Fibroblast of skin of scalp (primary cell): ENCODE measurements at places on chromosomes 5 and 9.

- DNase-seq, result no peak
Observed at GRCh38 chr9:117444501-117444900, 29.6 kb upstream of the ASTN2 start.

DNA sequence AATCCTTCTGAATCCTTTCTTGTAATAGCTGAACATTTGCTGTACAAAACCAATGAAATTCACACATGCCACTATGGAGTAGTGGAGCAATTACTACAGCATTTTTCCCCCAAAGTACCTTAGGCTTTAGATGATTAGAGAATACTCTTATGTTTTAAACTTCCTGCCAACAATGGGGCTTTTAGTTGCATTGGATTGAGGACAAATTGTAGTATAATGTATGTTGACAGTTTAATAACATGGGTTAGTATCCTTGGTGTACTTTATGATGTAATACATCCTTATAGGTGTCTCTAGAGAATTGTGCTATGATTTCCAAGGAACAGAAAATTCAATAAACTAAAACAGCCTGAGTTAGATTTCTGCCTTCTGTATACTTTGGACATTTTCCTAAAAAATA lies 422.7 kb upstream of the GRAMD2B start:
- no peak for DNase-seq

DNA sequence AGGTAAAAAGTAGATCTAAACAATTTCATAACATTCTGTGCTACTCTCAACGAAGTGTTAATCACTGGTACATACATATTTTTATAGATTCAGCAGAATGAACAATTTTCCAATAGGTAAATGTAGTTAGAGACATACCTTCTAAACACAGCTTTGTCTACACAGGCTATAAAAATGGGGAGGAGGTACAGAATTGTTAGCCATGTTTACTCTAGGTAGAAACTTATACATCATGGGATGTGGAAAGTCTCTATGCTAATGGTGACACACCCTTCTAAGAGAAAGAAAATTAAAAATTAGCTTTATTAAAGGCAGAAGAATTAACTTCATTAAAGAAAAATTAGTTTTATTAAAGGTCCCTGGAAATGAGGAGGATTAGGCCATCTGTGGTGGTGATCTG lies 11.8 kb downstream of the C5orf63 start:
- no peak for DNase-seq

GRCh38 chr5:96054311-96055030 lies 92.8 kb upstream of the ELL2 start:
- DNase-seq, result no peak

DNA sequence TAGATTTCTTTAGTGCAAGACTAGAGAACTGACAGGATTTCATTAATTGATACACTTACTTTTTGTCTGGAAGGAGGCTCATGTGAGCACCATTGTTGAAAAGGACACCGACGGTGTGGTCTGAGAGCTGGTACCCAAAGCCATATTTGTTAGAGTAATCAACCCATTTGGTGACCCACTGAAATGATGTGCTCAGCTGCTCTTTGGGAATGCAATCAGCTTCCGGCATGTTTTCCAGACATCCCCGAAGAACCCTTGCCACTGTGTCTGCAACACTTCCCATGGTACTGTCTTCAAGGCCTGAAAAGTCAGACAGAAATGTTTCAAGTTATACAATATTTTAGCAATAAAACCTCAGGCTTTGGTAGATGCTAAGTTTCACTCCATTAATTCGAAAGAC lies 4.4 kb downstream of the PLK2 start:
- no peak for DNase-seq

DNA sequence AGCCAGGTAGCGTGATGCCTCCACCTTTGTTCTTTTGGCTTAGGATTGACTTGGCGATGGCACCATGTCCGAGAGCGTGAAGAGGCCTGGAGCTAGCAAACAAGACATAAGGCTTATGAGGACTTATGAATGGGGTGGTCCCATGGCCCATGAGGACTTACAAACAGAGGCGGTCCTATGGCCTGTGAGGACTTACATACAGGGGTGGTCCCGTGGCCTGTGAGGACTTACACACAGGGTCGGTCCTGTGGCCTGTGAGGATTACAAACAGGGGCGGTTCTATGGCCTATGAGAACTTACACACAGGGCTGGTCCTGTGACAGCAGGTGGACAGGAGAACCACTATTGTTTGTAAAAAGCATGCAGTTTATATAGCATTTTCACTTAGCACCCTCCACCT lies 21.3 kb upstream of the FOXD1 start:
- no peak for DNase-seq

DNA sequence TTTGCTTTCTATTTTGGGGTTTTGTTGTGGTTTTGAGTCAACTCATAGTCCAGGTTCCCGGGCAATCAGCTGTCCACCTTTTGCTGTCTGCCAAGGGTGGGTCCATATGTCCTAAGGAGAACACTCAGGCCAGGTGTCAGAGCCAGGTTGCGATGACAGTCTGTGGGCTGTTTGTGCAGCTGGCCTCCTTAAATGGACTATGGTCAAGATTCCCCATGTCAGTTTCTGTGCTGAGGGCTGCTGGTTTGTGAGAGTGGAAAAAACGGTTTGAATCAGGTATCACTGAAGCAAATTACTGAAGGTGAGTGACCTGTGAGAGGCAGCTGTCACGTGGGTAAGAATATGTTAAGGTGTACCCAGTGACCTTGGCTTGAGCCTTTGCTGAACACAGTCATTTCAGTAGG lies 33.0 kb downstream of the SNX30 start:
- DNase-seq, result no peak

DNA sequence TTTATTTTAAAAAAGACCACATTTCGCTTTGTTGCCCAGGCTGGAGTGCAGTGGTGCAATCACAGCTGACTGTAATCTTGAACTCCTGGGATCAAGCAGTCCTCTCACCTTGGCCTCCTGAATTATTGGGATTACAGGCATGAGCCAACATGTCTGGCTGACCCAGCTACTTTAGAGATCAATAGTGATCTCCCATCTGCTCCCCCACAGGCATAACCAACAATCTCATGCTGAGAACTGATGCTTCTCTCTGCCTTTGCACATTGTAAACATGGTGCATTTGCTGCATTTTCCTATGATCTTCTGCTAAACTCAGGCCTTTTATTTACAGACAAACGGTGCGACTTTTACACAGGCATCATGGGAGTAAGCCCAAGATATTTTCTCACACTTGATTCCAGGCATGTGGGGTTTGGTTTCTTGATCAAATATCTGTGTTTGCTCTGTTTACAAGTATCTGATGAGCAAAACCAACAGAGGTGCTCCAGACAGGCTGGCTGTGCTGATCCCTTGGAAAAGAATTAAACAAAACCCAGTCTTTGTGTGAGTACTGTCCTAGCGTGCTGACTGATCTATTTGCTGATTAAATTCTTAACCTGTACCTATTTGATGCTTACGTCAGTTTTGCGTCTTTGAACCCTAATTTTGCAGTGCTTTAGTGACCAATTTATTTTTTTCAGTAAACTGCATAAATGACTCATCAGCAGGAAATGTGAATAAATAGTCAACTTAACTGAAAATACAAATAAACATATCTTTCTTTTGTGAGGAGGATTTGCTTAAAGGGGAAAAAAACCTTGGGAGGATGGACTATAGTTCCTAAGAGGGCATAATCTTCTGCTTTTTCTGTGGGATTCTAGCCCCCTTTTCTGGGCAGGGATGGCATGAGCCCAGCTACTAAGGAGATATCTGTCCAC lies 191.7 kb upstream of the NR3C1 start:
- no peak for DNase-seq

DNA sequence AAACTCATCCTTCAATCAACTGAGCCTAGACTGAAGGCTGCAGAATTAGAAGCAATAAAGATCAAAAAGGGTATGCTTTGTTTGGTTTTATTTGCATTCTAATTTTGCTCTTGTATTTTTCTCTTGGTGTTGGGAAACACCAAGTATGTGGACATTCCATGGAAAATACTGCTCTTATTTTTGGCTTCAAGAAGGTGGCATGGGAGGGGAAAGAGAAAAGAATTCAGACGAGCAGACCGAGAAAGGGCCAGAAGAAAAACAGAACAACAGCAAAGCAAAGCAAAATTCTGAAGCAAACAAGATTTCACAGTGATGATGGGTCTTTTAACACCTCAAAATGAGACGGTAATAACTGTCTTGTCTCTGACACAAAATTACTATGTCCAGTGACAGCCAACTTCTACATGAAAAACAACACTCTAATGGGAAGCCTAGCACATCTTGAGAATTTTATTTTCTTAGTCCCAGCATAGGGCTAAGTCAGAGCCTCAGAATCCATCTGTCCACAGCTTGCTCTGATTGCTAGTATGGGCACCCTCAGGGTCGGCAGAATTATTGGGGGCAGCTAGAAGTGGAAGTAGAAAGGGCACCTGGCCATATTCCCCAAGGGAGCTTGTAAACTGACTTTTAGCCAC lies 26.8 kb downstream of the FREM1 start:
- no peak for DNase-seq

- DNase-seq, result no peak
Observed at GRCh38 chr9:93303806-93304573, 120.1 kb downstream of the WNK2 start.

- DNase-seq, result no peak
Observed at GRCh38 chr9:124373386-124373785, 41.9 kb downstream of the PSMB7 start.

GRCh38 chr5:107670087-107670931 lies 428 bp downstream of the EFNA5 start:
- DNase-seq, result peak; percentile 38

GRCh38 chr9:83511051-83511450 lies 27.1 kb downstream of the FRMD3 start:
- DNase-seq, result no peak

DNA sequence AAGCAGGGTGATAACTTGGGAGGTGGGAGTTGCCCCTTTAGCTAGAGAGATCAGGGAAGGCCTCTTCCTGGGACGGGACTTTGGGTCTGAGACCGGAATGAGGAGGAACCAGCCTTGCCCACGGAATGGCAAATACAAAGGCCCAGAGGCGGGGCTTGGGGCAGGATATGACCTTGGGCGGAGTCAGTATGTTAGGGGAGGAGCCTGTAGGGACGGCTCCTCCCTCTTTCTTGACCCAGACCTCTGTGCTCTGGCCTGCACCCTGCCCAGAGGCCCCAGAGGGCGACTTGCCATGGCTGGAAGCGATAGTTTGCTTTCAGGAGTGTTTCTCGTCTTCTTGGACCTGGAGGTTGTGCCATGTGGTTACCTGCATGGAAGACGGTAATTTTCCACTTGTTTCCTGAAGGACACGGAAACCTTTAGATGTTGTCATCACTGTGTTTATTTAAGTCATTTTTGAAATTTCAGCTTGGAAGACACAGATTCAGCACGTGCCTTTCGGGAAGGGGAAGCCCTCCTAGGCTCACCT lies 85.6 kb downstream of the DAB2IP start:
- no peak for DNase-seq

- DNase-seq, result no peak
Observed at GRCh38 chr5:118888556-118888955, 99.8 kb downstream of the DTWD2 start.

DNA sequence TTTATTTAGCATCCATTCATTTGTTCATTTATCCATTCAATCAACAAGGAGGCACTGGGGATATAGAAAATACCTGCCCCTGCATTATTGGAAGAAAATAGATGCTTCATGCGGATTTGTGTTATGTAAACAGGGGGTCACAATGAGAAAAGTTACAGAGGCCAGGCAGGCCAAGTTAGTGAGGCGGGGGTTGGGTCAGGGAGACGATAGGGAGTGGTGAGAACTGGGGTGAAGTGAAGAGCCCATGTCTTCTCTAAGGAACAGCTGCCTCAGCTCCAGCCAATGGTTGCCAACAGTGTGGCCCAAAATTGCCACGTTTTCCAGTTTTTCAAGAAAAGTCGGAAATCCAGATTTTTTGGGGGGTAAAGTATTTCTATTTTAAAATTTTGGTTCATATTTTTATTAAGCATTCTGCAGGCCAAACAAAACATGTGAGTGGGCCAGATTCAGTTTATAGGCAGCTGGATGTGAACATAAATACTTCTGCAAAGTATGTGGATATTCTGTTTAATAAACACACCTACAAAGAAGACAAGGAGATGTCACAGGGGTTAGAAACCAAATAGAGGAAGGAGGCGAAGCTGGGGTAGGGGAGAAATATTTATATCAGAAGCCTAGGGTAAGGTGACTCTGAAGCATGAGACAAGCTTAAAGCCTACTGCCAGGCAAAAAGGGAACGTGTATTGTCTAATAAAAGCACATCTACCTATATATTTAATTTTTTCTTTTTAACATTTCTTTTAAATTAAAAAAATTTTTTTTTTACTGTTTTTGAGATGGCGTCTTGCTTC lies 44.0 kb downstream of the ALG2 start:
- DNase-seq, result no peak

- DNase-seq, result peak; percentile 78
Observed at GRCh38 chr5:157222506-157223230, 42.0 kb downstream of the ITK start.

DNA sequence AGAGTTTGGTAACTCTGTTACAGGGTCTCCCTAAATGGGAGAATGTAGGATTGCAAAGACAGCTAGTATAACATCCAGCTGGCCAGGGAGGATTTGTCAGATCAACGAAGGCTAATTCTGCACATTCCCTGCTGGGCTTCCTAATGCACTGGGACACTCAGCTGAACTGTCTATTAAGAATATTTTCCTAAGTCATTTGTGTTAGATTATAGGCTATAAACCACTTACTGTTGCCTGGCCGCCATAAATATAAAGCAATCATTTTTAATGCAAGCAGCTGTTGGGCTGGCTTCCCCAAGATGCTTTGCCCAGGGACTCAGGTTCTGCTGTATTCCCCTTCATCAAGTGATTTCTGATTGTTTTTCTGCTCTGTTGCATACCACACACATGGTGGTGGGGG lies 35.3 kb upstream of the SLIT3 start:
- no peak for DNase-seq

- peak; percentile 27 for DNase-seq
Observed at GRCh38 chr9:114588210-114588609, 641 bp downstream of the ATP6V1G1 start.

- DNase-seq, result no peak
Observed at GRCh38 chr9:14870090-14870489, 40.1 kb downstream of the FREM1 start.

- DNase-seq, result no peak
Observed at GRCh38 chr5:127848098-127848497, 144.9 kb downstream of the CCDC192 start.

DNA sequence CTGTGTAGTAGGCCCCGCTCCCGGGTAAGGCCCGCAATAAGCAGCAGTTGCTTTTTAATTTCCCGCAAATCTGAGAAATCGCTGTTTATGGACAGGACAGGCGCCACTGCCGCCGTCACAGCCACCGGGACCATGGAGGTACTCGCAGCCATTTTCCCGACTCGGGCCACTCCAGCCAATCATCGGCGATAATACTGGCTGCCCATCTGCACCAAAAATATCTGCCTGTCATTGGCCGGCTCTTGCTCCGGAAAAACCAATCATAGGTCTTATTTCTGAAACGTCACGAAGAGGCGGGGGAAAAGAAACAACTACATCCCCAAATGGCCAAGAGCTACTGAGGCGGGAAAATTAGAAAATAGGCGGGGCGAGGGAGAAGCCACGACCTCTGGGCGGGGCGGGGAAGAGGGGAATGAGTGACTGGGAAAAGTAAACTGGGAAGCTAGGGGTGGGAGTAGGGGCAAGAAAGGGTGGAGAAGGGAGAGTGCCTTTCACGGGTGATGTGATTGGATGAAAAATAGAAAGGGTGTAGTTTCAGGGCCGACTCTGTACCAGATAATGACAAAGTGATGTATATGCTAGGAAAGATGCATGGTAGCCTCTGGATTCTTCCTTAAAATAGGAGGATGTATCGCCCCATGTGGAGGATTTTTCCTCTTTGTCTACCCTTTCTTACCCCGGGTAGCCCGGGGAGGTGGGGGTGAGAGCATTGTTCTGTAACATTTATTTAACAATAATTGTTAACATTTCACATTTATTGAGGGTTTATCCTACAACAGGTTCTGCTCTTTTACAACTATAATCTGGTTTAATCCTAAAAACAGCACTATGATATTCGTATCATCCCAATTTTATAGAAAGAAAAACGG lies at the start of gene CDC23:
CDC23 (minus strand) TSS at position 163 of the 869 bp plus-strand sequence; CDS start at position 152, 11 bp downstream.
- peak; percentile 99 for DNase-seq
